ENCODE measurements at places on chromosomes 4 and X.

GRCh38 chrX:155645180-155645579 is 32.4 kb upstream of the TMLHE start:
- DNase-seq, result no peak

DNA sequence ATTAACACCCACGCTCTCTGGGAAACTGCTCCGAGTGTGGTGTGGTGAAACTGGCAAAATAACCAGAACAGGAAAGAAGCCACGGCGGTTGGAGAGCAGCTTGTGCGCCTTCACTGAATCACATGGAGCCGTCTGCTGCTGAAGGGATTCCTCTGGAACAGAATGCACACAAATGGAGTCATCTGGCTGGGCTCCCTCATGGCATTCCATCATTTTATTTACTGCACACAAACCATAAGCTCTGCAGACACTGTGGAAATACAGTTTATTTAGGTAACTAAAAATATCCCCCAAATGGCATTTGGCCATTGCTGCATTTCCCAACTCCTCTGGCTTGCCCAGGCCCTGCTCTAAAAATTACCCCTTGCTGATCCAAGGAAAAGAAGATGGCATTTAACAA is 187.0 kb upstream of the S100G start:
- DNase-seq, result no peak

- DNase-seq, result no peak
Observed at GRCh38 chr4:186904101-186904500, 180.4 kb upstream of the FAT1 start.

GRCh38 chr4:105902550-105903262 is 7.4 kb downstream of the NPNT start:
- DNase-seq, result no peak

- DNase-seq, result no peak
Observed at GRCh38 chr4:111635646-111636045, 509.6 kb upstream of the FAM241A start.

DNA sequence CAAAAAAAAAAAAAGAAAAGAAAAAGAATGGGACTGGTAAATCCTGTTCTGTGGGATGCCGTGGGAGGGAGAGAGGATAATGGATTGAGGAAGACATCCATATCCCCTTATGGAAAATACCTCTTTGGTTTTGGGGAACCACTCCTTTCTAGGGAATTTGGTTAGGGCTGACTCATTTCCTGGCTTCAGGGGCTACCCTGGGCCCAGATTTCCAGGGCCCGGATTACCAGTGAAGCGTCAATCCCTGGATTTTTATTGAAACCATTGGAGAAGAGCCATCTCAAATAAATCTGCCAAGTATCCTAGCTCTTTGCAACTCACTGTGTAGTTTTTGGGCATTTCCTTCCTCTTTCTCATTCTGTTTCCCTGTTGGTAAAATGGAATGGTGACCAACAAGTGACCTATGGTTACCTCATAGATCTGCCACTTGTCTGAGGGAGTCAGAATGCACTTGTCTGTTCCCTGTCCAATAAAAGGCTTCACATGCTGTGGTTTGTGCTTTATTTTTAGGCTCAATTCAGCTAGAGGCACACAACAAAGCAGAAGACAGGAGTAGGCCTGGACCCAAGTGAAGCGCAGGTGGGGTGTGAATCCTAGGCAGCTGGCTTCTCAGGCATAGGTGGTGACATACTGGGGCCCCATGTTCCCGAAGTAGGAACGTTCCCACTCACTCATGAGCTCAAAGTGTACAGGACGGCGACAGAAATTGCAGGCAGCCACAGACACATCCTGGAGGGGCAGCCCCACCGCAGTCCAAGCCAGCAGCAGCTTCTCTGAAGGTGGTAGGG is 8.6 kb downstream of the APEX2 start:
- no peak for DNase-seq

DNA sequence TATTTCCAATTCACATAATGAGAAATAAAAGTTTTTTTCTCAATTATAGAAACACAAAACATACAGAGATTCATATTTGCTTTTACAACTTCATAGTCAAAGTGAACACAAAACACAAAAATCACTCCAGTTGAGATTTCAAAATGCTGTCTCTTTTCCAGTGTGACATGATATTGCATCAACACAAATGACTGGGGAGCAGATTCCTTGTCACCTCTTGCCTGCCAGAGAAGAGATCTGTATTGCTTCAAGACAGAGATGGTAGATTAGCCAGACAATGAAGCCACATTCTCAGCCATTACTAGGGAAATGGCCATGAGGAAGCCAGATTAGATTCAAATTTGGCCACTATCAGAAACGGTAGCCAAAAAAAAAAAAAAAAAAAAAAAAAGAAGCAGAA is 2313.1 kb upstream of the AGA start:
- DNase-seq, result no peak
